ENCODE measurements at places on chromosomes 5 and 9. TPM values are rescaled to one million over a fixed set of nuclear protein-coding genes. Genes with fewer than 3 reads are reported as not detected.
A peak's percentile ranks its signal among the peaks of the same experiment; 100 is the strongest.

GRCh38 chr5:168177831-168178450, 113.5 kb upstream of the WWC1 start:
- DNase-seq: no peak

AJM1 gene
- 5.3 TPM for total RNA-seq

DNA sequence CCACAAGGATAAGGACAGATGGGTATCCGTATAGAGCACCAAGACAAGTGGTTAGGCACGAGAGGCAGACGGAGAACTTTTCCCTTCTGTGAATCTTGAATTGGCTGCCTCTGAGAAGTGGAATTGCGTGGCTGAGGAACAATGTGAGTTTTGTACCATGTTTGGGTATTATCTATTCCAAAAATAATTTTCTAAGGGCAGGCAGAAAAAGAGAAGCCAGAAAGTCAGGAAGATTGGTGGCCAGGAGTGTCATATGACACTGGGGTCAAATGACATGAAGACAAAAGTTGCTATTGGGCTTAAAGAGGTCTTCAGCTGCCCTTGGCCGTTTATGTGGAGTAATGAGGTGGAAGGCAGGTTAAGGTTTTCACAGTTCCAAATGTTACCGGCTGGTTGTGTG, 14.5 kb downstream of the HABP4 start:
- no peak for DNase-seq

C6 gene
- total RNA-seq: not detected

DNA sequence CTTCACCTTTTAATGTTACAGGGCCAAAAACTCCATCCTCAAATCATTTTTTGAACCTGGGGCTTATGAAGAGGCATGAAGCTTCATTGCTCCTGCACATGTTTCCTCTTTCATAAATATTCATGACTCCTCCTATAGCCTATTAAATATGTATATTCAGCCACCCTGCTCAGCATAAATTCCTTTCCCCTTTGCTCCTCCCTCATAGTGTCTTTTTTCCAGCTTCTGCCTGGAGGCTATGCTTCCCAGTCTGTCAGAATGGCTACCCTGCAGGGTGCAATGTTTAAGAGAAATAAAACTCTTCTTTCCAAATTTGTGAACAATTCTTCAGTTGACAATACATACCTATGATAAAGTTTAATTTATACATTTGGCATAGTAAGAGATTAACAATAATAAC, 1082.9 kb upstream of the CDH18 start:
- DNase-seq: no peak

DNA sequence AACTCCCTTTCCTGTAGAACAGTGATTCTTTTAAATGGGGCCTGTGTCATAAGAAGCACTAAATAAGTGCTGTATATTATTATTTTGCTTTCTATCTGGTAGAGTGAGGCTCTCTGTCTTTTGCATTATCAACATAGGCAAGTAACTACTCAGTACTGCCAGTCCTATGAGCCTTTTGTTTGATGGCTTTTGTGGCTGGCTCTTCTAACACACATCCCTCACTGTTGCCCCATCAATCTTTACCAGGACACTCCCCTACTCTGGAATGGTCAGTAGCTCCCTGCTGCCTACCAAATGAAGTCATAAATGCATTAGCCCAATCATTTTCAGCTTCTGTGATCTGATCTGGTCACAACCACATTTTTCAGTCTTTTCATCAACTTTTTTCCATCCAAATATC, 137.6 kb downstream of the INSYN2B start:
- no peak for DNase-seq

ACOT12 gene
- total RNA-seq: not detected

DNA sequence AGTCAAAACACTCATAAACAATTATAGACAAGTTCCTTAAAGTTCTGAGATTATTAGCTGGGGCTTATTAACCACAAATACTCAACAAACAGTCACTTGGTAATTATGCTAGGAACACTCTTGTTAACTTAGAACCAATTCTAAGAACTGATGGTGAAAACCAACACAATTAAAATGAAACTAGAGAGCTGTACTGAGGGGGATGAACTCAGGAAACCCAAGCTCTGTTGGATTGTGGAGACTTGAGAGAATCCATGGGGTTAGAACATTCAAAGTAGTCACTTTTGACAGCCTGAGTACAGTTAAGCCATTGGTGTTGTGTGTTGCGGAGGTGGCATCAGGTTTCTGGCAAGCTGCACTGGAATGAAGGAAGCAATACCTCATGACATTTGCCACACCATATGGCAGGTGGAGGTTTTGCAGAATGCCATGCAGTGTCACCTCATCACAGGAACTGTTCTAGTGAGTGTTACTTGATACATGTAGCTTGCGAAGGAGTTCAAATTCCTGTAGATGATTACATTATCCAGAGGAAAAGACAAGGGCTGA, 480.9 kb upstream of the CD180 start:
- no peak for DNase-seq

GRCh38 chr5:150489360-150490295, 18.3 kb upstream of the NDST1 start:
- DNase-seq: no peak

PRDM9 gene
- total RNA-seq: not detected

DNA sequence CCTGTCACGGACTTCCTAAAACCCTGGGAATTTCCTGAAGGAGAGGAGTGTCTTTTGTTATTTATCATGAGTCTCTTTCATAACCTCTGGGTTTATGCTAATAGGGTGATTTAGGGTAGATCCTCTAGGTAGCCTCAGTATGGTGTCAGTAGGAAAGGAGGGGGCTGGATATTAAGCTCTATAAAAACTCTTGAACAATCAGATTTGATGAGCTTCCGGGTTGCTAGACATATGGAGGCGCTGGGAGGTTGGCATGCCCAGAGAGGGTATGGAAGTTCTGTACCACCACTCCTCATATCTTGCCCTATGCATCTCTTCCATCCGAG, 15.6 kb upstream of the PTBP3 start:
- DNase-seq: no peak

GRCh38 chr5:74179179-74179578, 461.3 kb downstream of the ENC1 start:
- DNase-seq: no peak

DNA sequence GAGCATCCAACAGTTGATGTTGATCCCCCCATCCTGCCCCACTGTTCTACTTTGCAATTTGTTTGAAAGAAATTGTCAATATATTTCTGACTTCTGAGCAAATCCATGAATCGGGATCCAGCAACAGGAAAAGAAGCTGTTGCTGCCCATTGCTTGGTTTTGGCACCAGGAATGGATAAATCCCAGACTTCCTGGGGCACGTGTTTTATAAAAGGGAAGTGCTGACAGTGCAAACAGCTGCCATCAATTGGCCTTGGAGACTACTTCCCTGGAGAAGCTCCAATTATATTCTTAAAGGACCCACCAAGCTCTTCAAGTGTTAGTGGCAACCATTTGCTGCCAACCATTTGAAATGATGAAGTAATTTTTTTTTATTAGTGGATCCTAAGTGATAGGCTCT, 13.7 kb downstream of the STK32A start:
- no peak for DNase-seq

COL15A1 gene
- total RNA-seq: 0.19 TPM

DNA sequence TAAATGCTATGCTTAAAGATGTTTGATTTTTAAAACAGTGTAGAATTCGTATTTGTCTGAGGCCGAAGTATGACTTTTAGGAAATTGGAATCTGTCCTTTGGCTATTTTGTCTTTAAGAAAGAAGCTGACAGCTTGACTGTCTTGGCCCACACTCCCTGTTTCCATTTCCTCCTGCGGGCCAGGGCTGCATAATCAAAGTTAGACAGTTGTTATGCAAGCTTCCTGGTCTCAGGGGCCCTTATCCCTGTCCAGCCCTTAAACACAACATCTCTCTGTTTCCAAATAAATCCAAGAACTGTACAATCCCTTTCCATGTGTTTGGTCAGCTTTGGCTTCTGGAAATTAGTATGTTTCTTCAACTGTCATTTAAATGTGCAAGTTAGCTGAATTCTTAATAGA, 54.6 kb upstream of the ECM2 start:
- no peak for DNase-seq

- peak; percentile 63 for DNase-seq
Measured at GRCh38 chr9:133238272-133238850, 29.3 kb upstream of the OBP2B start.

ANKRD18A gene
- 6.0 TPM for total RNA-seq

- no peak for DNase-seq
Measured at GRCh38 chr5:154273028-154273617, 82.6 kb downstream of the GALNT10 start.

DNA sequence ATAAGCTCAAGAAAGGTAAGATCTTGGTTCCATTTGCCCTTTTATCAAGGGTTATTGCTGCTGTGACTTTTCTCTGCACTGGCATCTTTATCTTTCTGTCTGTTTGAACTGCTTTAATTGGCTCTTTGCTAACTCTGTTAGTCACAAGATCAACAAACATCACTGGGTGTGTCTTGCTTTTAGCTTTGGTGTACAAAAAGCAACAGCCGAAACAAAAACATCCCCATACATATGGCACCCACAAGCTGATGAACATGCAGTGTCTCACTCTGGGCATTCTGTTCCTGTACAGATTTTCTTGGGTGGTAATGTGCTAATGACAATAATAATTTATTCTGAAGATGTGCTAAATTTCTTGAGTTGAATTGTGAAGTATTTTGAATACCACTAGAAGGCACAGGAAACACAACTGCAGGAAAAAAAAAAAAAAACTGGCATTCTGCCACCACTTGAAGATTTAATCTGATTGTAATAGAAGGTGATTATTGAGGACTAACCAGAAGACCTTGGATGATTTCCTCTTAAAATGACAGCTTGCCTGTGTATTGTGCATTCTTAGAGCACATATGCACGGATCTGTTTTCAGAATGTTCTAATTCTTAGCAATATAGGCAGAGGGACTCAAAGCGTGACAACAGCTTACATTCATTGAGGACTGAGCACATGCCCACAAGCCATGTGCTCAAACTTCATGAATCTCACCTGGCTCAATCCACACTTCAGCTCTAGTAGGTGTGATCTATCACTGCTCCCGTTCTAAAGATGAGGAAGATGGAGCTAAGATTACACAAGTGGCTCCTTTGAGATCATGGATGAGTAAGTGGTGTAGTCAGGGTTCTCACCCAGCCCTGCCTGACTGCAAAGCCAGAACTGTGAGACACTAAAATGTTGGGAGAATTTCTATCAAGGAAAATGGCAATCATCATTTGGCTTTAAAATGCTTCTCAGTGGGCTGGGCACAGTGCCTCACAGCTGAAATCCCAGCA, 96.4 kb downstream of the EBF1 start:
- DNase-seq: no peak

GRCh38 chr5:79224286-79224984, 11.5 kb upstream of the JMY start:
- no peak for DNase-seq

SLC45A2 gene
- not detected for total RNA-seq

SPAAR gene
- total RNA-seq: not detected

TAF1L gene
- not detected for total RNA-seq

OR1N2 gene
- not detected for total RNA-seq

GRCh38 chr5:139856714-139857113, 61.1 kb downstream of the PSD2 start:
- no peak for DNase-seq

- no peak for DNase-seq
Measured at GRCh38 chr5:118441034-118441433, 547.3 kb downstream of the DTWD2 start.

ADAMTS16 gene
- not detected for total RNA-seq

- DNase-seq: no peak
Measured at GRCh38 chr5:140358738-140359310, 1.2 kb upstream of the SLC4A9 start.

DNA sequence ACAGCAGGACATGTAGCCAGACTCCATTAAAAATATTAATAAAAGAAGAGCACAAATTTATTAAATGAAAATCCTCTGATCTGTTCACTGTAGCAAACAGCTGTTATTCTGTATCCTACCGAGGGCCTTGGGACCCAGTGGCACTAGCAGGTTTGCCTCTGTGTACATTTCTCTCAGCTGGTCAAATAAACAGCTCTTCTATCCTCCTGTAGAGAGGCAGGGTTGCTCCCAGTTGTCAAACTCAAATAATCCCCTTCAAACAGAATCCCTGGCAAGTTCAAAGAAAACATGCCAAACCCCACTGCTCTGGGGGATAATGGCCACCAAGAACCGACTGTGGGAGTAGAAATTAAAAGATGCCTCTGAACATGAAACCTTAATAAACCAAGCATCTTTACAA, 1262.0 kb upstream of the DMAC1 start:
- no peak for DNase-seq

- no peak for DNase-seq
Measured at GRCh38 chr5:179781846-179782245, 11.9 kb upstream of the LTC4S start.

TAF11L10 gene
- total RNA-seq: not detected

GRCh38 chr5:180605554-180606214, 14.4 kb upstream of the SCGB3A1 start:
- peak; percentile 74 for DNase-seq

- no peak for DNase-seq
Measured at GRCh38 chr9:100308965-100309564, 43.7 kb downstream of the TEX10 start.

- peak; percentile 11 for DNase-seq
Measured at GRCh38 chr9:130741831-130742449, 48.4 kb downstream of the EXOSC2 start.

DNA sequence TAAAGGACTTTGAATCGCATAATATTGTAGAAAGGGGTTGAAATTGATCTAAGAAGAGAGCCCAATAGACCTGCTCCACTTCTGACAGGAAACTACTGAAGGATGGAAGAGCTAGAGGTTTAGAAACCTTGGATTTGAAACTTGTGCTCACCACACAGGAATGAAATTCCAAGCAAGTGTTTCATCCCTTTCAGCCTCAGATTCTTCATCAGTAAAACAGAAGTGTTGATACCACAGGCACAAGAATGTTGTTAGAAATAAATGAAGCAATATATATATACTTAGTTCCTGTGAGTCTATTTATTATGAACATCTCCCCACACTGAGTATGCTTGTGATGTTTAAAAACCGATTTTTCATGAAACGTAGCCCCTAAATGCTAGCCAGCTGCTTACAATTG, 43.8 kb downstream of the PRRC1 start:
- DNase-seq: no peak

GRCh38 chr5:157384971-157385709, 74.9 kb upstream of the NIPAL4 start:
- DNase-seq: no peak

GRCh38 chr5:103367702-103368101, 109.1 kb downstream of the MACIR start:
- no peak for DNase-seq

SPATA31C1 gene
- total RNA-seq: not detected
